ENCODE measurements at places on chromosomes 1 and 21. TPM values are rescaled to one million over a fixed set of nuclear protein-coding genes. Genes with fewer than 3 reads are reported as not detected.

Gene AMY1A
- not detected for total RNA-seq

Gene GFI1
- not detected for total RNA-seq

Gene TSEN15
- 18.3 TPM for total RNA-seq

Gene RGS13
- not detected for total RNA-seq

Gene TCHHL1
- total RNA-seq: not detected

Gene NFASC
- total RNA-seq: under 0.01 TPM

Gene S100A8
- not detected for total RNA-seq

Gene DNAI4
- 1.9 TPM for total RNA-seq

Gene LRP8
- 21.8 TPM for total RNA-seq

Gene EPHA10
- under 0.01 TPM for total RNA-seq

Gene HES3
- total RNA-seq: not detected

Gene DMRTA2
- total RNA-seq: not detected

Gene LPGAT1
- 37.9 TPM for total RNA-seq

Measured in dermis microvascular lymphatic vessel endothelial cell (primary cell).